Esophagus squamous epithelium (tissue), 5 donors: ENCODE measurements at places on chromosomes 7 and 10.

- DNase-seq, result no peak
Observed at GRCh38 chr10:124158592-124158991, 65.2 kb upstream of the CHST15 start.

DNA sequence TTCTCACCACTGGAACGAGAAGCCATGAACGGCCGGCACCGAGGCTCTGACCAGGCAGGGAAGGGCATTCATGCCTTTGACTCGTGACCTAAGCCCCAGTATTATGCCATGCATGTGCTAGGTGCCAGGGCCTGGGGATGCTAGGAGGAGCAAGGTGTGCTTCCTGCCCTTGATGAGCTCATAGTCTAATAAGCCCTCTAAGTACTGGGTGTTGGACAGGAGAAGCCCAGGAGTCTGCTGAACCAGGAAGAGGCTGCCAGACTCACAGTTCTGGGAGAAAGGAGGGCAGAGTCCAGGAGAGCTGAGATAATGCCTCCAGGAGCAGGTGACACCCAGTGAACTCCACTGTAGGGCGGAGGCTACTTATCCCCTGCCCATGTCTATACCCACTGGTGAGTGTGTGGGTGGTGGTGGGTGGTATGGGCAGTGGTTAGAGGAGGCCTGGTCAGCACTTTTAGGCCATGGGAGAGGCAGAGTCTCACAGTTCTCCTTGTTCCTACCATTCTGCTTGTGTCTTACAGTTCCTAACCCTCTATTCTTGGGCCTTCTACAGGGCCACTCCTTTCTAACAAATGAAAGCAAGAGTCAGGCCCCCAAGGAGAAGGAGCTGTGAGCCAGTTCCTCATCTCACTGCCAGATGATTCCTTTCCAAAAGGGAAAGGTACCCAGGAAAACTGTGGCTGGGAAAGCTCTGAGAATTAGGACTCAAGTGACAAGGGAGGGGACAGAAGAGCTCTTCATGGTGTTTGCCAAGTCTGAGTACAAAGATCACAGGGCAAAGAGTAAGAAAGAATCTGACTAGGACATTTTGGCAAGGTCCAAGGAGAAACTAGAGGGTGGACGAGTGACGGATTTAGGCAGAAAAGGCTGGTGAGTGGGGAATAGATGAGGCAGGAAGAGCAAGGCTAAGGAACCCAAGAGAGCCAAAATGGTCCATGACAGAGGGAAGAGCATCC is 3.6 kb upstream of the MXI1 start:
- no peak for DNase-seq

- no peak for DNase-seq
Observed at GRCh38 chr10:98492763-98493162, 46.0 kb upstream of the HPS1 start.

GRCh38 chr10:88728107-88728763 is 22.2 kb downstream of the LIPK start:
- DNase-seq, result no peak

DNA sequence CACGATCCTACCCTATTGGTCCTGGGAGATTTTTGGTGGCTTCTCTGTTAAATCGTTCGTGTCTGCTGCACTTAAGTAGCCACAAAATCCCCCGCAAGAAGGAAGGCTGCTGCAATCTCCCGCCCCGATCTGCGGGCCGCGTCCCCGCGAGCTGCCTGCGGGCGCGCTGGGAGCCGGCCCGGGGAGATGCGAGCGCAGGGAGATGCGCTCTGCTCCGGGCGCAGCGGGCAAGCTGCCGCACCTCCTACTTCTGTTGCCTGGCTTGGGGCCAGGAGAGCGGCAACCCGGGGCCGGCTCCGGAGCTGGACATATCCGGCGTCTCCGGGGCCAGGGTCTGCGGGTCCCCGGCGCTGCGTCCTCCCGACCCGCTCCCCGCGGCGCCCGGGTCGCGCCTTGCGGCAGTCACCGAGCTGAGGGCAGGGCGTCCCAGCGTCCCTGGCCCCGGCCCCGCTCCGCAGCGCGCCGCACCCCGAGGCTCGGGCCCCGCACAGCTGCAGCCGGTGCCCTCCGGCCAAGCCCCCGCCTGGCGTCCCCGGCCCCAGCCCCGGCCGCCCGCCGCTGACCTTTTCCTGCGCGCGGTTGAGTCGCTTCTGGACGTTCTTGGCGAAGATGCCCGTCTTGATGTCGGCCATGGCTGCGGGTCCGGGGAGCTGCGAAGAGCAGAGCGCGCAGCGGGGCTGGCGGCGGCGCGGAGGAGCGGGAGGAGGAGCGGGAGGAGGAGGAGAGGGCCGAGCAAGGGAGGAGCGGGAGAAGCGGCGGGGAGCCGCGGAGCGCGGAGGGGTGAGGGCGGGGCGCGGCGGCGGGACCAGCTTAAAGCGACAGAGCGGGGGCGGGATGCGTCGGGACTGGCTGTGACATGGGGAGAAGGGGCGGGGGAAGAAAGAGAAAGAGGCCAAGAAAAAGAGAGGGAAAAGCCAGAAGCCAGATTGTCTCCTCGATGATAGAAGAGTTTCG is at the start of gene AMPH:
Gene AMPH (minus strand): TSS at position 654 of the 954 bp plus-strand sequence. CDS start 22 bp downstream, at position 632.
- no peak for DNase-seq

DNA sequence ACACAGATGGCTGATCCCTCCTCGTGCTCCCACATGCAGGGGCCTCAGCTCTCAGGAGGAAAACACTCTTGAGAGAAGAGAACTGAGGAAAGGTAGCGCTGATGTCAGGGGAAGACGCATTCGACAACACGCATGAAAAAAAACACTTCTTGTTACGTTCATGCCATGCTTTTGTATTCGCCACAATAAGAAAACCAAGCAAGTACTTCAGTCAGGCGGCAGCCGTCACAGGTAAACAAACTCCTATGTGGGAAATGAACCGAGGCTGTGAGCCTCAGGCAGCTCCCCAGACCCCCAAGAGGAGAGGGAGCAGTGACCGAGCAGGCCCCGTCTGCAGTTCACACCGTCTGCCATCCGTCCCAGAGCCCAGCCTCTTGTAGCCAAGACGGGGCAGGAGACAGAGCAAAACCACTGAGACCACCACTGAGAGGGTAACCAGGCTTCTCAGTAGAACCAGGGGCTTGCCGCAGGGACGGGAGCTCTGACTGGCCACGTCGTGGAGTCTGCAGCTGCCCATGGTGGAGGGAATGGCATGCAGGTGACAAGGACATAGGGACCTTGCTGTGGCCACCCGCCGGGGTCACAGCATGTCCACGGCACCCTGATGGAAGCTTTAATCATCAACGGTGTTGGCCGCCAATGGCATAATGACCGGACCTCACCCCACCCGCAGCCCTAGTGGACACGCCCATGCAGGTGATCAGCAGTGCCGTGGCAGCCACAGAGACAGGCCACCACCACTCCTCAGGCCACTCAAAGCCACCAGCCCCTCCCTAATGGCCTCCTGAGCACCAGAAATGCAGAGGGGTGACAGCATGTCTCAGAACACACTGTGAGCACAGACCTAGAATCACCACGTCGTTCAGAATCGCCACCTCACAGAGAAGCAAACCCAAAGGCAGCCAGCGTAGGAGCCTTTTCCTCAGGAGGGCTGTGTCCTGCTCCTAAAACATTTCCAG is 304.3 kb downstream of the PTPRN2 start:
- no peak for DNase-seq

GRCh38 chr7:131292141-131292905 is 35.4 kb upstream of the MKLN1 start:
- no peak for DNase-seq

DNA sequence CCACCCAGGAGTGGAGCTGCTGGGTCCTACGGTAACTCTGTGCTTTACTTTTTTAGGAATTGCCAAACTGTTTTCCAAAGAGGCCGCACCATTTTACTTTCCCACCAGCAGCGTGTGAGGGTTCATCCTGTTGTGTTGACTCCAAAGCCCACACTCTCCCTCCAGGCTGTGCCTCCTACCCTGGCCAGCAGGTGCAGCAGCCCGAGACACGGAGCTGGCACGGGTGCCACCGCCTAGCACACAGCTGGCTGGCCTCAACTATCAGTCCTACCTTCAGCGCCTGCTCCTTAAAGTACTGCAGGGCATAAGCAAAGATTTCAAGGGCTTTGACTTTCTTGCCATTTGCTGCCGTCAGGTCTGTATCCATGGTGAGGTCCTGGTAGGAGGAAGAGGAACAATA is 44.0 kb downstream of the HSPA12A start:
- DNase-seq, result no peak

GRCh38 chr10:28947171-28947570 is 269.9 kb downstream of the BAMBI start:
- no peak for DNase-seq

GRCh38 chr7:36928311-36928710 is 204.0 kb upstream of the AOAH start:
- DNase-seq, result no peak

- no peak for DNase-seq
Observed at GRCh38 chr7:75914169-75914654, 743 bp upstream of the POR start.

- DNase-seq, result no peak
Observed at GRCh38 chr10:43686414-43686813, 37.7 kb upstream of the ZNF32 start.

DNA sequence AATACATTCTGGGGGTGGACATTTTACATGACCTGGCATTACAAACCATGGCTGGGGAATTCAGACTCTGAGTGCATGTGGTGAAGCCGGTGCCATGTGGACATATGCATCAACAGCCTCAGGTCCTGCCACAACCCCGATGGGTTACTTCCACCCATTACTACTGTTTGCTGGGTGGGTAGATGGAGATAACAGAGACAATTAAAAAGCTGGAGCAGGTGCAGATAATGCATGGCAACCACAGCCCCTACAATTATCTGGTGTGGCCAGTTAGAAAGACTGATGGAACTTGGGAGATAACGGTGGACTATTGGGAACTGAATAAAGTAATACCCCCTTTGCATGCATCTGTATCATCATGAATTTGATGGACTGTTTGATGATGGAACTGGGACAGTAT is 21.6 kb upstream of the ADAMTS14 start:
- DNase-seq, result no peak

DNA sequence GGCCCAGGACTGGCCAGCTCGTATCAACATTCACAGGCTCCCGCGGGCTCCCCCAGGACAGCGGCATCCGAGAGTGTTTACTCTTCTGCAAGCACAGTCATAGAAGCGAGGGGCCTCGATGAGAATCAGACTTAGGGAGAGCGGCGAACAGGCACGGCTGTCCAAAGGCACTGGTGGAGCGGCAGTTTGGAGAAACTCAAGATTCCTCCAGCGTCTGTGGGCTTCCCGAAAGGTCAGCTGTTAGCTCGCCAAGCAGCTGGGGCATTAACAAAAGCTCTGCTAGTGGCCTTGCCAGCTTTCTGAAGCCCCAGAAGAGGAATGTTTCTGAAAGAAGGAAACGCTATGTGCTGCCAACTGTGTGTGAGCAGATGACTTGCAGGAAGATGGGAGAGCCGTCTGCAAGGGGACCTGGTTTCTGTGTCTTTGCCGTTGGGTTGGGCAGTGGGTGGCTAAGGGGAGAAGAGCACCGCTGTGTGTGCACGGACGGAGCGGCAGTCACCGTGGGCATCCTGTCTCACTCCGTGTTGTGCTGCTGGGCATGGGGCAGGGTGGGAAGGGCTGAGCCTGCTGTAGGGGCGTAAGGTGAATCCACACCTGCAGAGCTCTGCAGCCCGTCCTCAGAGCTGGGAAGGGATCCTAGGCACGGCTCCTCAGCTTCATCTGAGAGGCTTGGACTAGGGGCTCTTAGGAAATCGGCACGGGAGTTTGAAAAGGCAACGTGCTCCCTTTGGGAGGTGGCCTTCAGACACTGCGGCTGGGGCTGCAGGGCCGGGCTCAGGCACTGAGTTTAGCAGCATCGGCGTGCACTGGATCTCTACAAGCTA is 42.1 kb downstream of the AMZ1 start:
- no peak for DNase-seq

DNA sequence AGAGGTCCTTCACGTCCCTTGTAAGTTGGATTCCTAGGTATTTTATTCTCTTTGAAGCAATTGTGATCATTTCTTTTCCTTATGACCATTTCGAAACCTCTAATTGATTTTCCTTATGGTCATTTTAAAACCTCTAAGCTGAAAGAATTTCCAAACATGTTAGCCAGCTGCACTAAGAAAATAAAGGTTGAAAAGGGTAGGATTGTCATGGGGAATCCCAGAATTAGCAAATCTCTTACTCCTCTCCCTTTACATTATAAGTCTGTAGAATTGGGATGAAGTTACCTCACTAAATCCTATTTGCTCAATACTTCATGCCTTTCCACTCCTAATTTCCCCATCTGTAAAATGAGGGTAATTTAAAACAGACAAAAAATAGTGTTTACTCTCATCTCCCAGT is 79.5 kb downstream of the FAM185A start:
- no peak for DNase-seq

DNA sequence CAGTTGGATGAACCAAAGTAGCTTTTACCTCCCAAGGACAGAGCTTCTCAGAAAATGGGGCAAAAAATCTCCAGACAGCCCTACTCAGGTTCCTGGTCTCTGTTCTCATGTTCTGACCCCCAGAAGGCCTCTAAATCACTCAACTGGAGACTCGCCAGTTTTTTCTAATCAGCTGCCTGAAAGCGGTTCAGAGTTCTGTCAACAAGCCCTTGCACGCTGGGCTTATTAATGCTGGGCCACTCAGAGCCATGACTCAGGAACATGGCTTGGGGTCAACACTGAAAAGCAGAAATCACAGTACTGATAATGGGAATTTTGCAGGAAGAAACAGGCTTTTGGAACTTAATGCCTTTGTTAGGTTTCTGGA is 15.3 kb downstream of the ECHDC3 start:
- DNase-seq, result no peak

GRCh38 chr10:102120991-102121738 is 997 bp upstream of the LDB1 start:
- no peak for DNase-seq

GRCh38 chr10:35643151-35644049 is 1.3 kb upstream of the FZD8 start:
- no peak for DNase-seq

GRCh38 chr10:76124280-76124679 is 692.9 kb downstream of the LRMDA start:
- no peak for DNase-seq

DNA sequence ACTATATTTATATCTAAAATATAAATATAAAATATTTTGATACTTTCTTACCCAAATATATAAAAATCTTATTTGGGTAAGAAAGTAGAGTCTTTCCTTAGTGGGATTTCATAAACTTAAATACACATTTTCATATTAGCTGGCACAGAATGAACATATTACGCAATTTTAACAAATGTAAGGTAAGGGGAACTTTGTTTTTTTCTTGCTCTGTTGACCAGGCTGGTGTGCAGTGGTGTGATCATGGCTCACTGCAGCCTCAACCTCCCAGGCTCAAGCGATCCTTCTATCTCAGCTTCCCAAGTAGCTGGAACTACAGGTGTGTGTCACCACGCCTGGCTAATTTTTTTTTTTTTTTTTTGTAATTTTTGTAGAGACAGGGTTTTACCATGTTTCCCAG is 18.3 kb downstream of the CYP26A1 start:
- no peak for DNase-seq

DNA sequence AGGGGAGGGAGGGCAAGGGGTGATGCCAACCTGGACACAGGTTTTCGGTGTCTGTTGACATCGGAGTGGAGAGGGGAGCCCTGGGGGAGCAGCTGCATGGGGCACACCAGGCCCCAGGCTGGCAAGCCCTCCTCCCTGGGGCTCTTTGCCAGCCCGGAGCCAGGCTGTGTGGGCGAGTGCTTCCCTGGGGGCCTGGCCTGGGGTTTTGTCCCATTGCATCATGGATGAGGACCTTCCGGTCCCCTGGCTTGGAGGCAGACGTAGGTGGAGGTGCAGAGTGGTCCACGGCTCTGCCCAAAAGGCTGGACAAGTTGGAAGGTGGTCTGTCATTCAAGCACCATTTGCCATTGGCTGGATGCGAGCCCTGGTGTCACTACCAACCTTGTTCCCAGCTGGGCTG is 34.8 kb downstream of the ZMIZ1 start:
- no peak for DNase-seq

GRCh38 chr7:96789914-96790313 is 80.3 kb upstream of the SEM1 start:
- DNase-seq, result no peak

GRCh38 chr7:82312646-82313045 is 130.9 kb downstream of the CACNA2D1 start:
- no peak for DNase-seq
